Peyer's patch (tissue), 4 donors: ENCODE measurements at places on chromosomes 2 and 18. TPM values are rescaled to one million over a fixed set of nuclear protein-coding genes. Genes with fewer than 3 reads are reported as not detected.

Gene KCNIP3
- 11.4 TPM for total RNA-seq

Gene CASP10
- total RNA-seq = 38.2 TPM

Gene EMX1
- not detected for total RNA-seq

Gene MBD5
- 44.2 TPM for total RNA-seq

Gene PLCL1
- 5.8 TPM for total RNA-seq

Gene TFCP2L1
- total RNA-seq = 41.0 TPM

Gene UGT1A1
- 33.4 TPM for total RNA-seq
